ENCODE measurements at places on chromosomes 3 and 15.

GRCh38 chr3:157452097-157452496, 15.4 kb downstream of the PTX3 start:
- no peak for DNase-seq

DNA sequence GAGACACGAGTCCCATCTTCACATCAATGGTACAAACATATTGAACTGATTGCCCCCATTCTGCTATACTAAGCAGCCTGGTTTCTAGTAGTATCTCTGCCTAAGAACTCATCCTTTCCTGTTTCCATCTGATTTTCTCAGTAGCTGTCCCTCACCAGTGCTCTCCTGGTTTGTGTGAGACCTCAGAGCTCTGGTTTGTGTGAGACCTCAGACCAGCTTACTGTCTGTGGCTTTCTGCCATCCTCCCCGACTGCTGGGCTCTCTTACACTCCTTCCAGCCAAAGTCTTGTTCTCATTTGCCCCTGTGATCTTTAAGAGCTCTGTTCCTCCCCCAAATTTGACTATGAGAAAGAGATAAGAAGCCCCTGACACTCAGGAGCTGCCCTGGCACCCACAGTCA, 41.1 kb upstream of the NEDD4 start:
- DNase-seq, result no peak

- DNase-seq, result peak; percentile 27
Observed at GRCh38 chr3:188827103-188827502, 344.7 kb upstream of the TPRG1 start.

DNA sequence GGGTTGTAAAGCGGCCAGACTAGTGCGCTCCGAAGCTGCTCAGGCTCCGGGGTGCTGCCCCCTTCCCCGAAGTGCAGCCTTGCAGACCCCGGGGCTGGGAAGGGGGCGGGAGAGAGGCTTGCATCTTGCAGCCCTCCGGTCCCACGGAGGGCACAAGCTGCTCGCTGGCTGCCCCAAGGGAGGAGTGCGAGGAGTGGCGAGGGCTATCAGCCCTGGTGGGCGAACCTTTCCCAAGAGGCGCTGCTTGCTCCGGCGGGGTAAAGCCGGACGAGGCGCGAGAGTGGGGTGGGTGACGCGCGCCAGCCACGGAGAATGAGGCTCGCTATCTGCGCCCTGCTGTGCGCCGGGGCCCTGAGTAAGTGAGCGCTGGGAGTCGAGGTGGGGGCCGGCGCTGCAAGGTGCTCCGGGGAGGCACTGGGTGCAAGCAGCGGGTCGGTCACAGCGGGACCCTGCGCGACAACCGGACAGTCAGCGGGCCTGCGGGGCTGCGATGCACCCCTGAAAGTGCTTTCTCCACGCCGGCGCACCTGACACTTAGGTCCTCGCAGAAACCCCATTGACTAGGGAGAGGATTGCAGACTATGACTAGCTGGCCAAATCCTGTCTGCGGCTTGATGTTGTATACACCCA, 12.7 kb upstream of the TOPBP1 start:
- no peak for DNase-seq

DNA sequence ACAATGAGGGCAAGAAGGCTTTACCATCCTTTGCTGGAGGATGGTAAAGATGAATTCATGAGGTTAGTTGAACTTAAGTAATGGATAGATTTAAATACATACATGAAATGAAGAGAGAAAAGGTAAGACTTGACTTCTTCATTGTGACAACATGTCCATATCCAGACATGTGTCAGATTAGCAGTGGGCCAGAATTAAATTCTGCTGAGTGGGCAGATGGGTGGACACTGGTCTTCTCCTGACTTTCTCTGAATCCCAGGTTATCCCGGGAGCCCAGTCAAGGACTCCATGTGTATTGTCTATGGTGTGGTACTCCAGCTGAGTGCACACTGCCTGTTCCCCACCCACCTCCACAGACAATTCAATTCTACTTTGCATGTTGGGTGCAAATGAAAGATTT, 603.1 kb downstream of the NLGN1 start:
- no peak for DNase-seq

GRCh38 chr3:115576325-115576875, 46.9 kb upstream of the GAP43 start:
- no peak for DNase-seq

GRCh38 chr3:187042346-187042745, 97.0 kb downstream of the RPL39L start:
- DNase-seq, result no peak

DNA sequence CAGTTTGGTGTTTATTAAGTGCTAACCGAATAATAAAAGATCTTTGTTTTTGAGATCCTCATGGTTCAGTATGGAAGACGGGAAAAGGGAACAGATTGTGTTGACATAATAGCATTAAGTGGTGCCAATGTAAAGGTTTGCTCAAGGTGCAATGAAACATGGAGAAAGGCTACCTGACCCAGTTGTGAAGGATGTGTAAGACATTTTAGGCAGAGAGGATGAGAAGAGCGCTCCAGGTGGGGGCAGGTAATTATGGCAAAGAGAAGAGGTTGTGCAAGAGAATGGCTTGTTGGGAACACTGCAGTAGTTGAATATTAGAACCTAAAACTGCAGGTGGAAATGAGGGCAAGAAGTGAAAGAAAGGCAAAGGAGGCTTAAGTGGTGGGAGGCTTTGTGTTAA, 140.8 kb downstream of the DIPK2A start:
- DNase-seq, result no peak

DNA sequence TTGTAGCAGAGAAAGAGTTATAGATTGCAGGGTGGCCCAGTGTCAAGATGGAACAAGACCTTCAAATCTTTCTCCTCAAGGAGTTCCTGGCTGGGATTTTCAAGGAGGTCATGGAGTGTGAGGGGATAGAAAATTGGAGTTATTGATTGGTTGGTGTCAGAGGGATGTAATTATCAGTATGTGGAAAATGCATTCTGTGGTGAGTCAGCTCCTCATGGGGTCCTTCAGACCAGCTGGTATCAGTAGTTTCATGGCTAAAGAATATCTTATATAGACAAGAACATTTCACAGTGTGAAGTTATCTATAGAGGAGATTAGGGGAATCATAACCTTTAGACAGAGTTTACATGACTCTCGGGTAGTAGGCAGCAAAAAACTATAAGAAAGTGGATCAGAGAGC, 1114.0 kb upstream of the GBE1 start:
- DNase-seq, result peak; percentile 45
